NCI-H460 (cell line): ENCODE measurements at places on chromosomes 7 and 10. TPM values are rescaled to one million over a fixed set of nuclear protein-coding genes. Genes with fewer than 3 reads are reported as not detected.

- peak; percentile 55 for DNase-seq
Observed at GRCh38 chr10:58064714-58065528, 202.8 kb downstream of the IPMK start.

DNA sequence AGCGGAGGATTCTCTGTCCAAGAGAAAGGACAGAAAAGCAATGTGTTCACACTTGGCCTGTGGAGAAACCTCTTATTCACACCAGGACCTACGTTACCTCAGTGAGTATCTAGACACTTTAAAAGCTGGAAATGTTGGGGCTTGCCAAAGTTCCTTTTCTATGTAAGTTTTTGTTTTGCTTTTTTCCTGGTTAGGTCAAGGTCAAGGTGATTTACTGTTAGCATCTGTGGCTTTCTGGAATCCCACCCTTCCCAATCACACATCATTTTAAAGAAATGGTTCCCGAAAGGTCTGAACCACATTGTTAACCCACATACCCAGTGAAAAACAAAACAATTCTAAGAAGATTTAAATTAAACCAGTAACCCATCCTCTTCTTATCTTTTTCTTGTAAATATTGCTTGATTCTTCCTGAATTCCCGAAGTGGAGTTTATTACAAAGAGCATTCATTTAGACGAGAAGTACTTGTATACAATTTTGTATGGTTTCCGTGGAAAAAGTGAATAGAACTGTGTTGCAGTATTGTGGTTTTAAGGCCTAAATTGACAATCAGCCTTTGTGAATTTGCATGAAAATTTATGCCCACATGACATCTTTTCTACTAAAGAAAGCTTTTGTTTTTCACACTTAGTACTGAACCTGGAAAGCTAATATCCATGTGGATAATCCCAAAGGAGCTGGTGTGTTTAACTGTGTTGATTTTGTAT, 827.0 kb upstream of the IGFBP3 start:
- DNase-seq: no peak

GRCh38 chr7:96248405-96248804, 73.5 kb downstream of the SLC25A13 start:
- DNase-seq: no peak

DNA sequence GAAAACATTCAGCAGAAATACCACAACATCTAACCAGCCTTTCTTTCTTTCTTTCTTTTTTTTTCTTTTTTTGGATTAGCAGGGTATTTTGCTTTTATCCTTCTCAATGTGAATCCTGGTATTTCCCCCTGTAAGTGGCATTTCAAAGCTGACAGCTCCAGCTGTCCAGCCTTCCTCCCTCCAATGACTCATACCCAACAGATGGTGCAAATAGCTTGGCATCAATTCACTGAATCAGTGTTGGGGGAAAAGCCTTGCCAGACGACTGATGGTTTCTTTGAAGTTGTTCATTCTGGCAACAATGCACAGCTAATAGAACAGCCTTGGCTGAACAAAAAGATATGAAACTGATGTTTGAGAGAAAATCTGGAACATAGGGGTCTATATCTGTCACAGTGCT, 316.8 kb upstream of the STEAP1 start:
- no peak for DNase-seq

GRCh38 chr10:92544296-92544695, 29.6 kb downstream of the IDE start:
- DNase-seq: no peak

- peak; percentile 67 for DNase-seq
Observed at GRCh38 chr10:60114765-60115586, 208.6 kb upstream of the CCDC6 start.

DNA sequence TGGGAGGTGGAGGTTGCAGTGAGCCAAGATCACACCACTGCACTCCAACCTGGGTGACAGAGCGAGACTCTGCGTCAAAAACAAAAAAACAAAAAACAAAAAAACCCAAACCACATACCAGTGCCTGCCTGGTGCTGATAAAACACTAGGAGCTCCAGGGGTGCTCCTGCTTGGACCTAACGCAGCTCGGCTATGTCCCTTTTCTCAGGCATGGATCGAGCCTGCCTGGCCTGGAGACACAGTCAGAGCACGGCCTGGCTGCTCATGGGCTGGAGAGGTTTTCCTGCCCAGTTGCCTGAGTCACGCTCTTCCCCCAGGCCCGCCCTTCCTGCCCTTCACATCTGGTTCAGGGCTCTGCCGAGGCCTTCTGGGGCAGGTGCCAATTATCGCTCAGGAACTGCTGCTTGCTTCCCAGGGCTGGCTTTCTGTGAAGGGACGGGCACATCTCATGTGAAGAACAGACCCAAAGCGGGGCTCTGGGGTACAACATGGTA, 12.6 kb upstream of the NPFFR1 start:
- DNase-seq: peak; percentile 72

GRCh38 chr7:74269757-74270277, 15.6 kb upstream of the RFC2 start:
- no peak for DNase-seq

GRCh38 chr7:71735961-71736556, 604.1 kb downstream of the GALNT17 start:
- peak; percentile 72 for DNase-seq

GRCh38 chr10:23402856-23403255, 36.0 kb upstream of the OTUD1 start:
- no peak for DNase-seq

- no peak for DNase-seq
Observed at GRCh38 chr10:82505009-82505408, 630.0 kb downstream of the NRG3 start.

DNA sequence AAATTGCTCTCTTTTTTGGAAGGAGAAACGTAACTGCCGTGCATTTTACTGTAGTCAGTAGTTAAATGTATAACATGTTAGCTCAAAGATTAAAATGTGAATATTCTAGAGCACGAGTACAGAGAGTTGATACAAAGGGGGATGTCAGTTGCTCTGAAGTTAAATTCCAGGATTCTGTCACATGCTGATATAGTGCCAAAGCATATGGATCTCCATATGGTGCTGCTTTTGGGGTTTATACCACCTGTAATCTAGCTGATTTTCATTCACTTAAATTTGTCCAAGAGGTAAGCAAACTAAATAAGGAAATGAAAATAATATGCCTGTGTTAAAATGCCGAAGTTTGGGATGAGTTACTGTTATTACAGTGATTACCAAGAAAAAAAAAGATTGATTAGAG, 298.6 kb downstream of the EXOC4 start:
- no peak for DNase-seq

DNA sequence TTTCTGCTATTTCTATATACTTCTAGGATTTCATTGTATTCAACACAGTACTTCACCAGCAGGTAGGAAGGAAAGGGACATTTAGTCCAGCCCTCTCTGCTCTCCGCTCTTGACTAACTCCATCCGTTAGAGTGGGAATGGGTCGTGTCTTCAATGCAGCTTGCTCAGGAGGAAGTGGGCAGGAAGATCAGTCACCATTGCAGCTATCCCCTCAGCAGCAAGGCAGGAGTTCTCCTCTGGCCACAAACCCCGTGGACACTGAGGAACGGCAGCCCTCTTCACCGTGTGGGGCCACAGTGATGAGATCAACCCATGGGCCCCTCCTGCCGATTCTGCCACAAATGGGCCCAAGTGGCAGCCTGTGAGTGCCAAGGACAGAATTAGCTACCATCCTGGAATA, 30.2 kb upstream of the IKZF1 start:
- no peak for DNase-seq

DNA sequence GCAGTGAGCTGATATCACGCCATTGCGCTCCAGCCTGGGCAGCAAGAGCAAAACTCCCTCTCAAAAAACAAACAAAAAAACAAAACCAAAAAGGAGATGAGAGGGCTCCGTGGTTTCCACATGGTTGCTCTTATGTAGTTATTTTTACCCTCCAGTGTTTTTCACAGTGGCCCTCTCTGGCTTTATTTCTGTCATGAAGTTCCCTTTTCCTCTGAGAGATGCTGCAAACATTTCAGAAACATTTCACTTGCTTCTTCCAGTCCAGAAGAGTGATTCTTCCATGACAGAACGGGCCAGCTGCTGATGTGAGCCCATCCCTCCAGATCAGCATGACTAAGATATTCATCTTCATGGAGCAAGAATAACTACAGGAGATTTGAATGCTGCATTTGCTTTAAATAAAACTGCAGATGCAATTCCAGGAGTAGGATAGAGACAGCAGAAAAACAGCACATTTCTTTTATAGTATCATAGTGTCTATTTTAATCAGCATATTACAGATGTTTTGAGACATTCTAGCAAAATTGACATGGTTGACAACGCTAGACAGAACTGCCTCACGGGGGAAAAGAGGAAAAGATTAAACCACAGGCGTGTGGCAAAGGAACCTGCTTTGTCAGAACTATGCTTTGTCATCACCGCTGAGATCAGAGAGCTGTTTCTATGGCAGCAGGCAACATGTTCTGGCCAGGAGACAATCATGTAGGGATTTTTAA, 40.3 kb downstream of the NRCAM start:
- peak; percentile 77 for DNase-seq

DNA sequence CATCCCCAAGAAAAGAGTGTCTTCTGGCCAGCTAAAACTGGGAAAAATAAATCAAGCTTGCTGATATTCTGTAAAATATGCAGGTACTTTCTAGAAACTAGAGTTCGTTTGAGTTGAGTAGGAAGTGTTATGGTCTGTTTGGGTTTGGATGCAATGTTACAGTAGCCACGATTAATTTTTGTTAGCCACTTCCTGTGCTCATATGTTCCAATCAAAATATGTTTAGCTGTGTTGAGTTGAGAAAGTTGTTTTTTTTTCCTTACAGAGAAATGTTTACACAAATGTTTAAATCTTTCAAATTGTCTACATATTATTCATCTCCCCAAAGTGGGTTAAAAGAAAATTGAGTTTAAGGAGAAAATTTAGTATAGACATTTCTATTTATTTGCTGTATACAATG, 11.3 kb upstream of the LAMB1 start:
- DNase-seq: no peak

DNA sequence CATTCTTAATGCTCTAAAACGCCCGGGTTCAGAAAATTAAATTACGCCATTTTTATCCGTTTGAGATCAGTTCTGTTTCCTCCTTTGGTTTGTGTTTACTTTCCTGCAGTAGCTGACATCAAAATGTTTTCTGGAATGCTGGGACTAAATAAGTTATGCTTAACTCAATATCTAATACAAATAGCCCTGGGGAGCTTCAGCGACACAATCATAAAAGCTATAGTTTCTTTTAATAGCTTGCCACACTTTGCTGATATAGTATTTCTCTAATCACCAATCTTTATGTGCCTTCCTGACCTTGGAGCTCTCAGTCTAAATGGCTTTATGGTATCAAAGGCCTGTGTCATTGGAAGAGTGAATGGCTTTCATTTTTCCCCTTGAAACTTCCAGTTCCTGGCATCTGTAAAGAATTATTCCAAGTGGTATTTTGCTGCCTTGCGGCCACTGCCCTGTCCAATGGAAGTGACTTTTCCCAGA, 202.7 kb downstream of the HDAC9 start:
- DNase-seq: no peak

DNA sequence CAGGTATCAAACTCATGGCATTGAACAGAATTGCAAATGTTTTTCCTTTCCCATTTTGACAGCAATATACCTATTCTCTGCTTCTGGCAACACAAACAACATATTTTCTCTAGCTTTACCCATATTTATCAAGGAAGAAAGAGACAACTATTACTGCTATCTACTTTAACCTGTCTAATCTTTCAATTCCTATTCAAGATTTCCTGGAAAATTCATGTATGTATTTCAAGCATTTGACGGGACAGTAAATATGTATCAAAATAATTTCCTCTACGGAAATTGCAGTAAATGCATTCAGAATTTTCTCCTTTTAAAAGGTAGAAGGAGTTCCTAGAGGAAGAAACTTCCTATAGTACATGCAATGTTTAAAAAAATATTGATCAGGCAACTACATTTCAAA, 179.3 kb upstream of the LRRN3 start:
- no peak for DNase-seq

DNA sequence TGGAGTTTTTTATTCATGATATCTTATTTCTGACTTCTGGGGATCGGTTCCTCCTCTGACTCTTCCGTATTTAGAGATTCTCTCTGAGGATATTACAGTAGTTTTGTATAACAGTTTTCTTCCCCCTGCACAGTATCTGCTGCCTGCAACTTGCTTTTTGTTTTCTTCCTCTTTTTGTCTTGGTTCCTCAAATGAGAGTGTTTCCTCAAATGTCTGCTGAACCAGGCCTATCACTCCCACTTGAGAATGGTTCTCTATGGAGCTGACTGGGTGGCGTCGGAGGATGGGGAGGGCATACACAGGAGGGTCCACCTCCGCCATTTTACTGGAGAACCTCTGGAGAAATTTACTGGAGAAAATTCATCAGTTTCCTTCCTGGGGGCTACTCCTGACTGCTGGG, 27.7 kb downstream of the ARHGAP22 start:
- no peak for DNase-seq

- no peak for DNase-seq
Observed at GRCh38 chr7:134842886-134843430, 63.5 kb downstream of the CALD1 start.

DNA sequence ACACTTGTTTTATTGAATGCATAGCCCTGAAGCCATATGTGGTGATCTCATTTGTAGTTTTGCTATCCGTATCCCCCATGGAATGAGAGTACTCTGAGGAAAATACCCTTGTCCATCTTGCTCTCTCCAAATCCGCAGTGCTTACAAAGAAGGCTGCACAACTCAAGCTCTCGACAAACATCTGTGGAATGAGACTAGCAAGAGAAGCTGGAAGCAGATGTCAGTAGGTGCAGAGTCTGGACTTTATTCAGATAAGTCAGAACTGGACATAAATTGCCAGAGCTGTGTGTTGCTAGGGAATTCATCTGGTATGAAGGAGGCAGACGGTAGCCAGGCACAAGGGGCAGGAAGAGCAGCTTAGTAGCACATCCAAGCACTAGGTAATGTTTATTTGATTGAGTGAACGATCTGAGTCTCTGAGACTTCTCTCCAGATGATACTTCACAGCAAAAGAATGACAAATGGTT, 1046.2 kb downstream of the XPNPEP1 start:
- no peak for DNase-seq

DNA sequence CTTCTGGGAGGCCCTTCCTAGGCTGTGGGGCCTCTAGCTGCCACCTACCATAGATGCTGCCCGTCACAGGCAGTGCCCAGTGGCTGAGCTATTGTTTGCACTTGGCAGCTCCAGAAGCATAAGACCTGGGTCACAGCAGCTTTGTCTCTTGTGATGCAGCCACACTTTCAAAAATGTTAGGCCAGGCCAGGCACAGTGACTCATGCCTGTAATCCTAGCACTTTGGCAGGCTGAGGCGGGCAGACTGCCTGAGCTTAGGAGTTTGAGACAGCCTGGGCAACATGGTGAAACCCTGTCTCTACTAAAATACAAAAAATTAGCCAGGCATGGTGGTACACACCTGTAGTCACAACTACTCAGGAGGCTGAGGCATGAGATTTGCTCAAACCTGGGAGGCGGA, 9.5 kb upstream of the KAZALD1 start:
- no peak for DNase-seq

- DNase-seq: no peak
Observed at GRCh38 chr7:100723732-100724275, 3.5 kb downstream of the EPO start.

CADPS2 gene
- total RNA-seq: 17.2 and 18.0 TPM in 2 replicates

VKORC1L1 gene
- 15.3 and 17.3 TPM in 2 replicates for total RNA-seq

NKX2-3 gene
- total RNA-seq: 0.25 and 0.32 TPM in 2 replicates

WNT8B gene
- 0.10 TPM in 1 of 2 replicates, not detected in the other for total RNA-seq

HOXA11 gene
- 6.7 and 7.1 TPM in 2 replicates for total RNA-seq

RAPGEF5 gene
- total RNA-seq: 0.84 and 0.87 TPM in 2 replicates

TSPAN33 gene
- total RNA-seq: 6.4 and 7.6 TPM in 2 replicates

TRPV5 gene
- not detected in 2 replicates for total RNA-seq

SFR1 gene
- total RNA-seq: 13.0 and 13.8 TPM in 2 replicates

NRF1 gene
- 14.8 and 14.9 TPM in 2 replicates for total RNA-seq

FAM25A gene
- not detected in 2 replicates for total RNA-seq

TEX47 gene
- total RNA-seq: not detected in 2 replicates

CCDC136 gene
- total RNA-seq: 0.61 and 0.87 TPM in 2 replicates

PRF1 gene
- total RNA-seq: not detected in 2 replicates

CLRN3 gene
- not detected in 2 replicates for total RNA-seq

LMOD2 gene
- not detected in 2 replicates for total RNA-seq

TFR2 gene
- 1.4 and 3.8 TPM in 2 replicates for total RNA-seq
